ENCODE measurements at places on chromosomes 3 and 15. TPM values are rescaled to one million over a fixed set of nuclear protein-coding genes. Genes with fewer than 3 reads are reported as not detected.

DNA sequence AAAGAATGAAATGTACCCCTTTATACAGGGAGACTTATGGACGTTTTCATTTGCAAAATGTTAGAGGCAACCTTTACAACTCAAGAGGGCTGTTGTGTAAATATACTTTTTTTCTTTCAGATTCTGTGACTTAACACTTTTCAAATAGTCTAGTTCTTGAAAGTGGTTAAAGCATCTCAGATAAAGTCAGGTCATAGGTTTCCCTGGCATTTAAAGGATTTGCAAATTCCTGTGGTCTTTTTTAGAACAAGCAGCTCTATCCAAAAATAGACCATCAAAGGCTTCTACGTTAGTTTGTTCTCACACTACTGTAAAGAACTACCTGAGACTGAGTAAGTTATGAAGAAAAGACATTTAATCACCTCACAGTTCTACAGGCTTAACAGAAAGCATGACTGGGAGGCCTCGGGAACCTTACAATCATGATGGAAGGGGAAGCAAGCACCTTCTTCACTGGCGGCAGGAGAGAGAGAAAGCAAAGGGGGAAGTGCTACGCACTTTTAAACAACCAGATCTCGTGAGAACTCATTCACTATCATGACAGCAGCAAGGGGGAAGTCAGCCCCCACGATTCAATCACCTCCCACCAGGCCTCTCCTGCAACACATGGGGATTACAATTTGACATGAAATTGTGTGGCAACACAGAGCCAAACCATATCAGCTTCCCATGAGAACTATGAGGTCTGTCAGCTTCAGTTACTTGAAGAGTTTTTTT, 23.3 kb upstream of the GABRR3 start:
- no peak for DNase-seq

- no peak for DNase-seq
These were observed 224.4 kb downstream of the ROBO1 start for GRCh38 chr3:79543218-79543982.

DNA sequence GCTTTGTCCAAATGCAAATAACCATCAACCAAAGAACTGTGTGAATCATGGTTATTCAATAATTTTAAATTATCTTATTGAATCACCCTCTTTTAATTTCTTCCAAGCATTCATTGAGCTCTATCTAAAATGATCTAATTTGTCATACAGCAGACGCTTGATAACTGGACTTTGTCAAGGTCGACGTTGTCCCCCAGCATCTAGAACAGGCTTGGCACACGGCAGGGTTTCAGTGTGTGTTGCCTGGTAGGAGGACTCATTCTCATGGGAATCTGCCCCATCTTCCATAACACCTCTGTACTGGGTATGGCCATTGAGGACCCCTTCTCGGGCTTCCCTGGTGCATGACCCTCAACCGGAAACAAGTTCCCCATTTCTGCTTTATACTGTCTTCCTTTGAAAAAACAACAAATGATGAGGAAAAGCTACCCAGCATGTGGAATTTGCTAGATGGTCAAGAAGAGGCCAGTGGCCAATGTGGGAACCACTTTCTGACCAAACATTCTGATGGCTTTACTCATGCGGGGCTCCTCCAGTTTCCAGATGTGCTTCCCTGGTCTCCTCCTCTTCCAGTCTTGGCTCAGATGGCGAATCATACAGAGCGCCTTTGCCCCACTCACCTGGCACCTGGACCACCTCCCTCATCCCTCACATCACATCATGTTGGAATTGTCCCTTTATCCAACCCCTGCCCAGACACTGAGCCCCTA, 41.7 kb upstream of the SEC22A start:
- DNase-seq, result no peak

REC114 gene
- not detected for total RNA-seq

DNA sequence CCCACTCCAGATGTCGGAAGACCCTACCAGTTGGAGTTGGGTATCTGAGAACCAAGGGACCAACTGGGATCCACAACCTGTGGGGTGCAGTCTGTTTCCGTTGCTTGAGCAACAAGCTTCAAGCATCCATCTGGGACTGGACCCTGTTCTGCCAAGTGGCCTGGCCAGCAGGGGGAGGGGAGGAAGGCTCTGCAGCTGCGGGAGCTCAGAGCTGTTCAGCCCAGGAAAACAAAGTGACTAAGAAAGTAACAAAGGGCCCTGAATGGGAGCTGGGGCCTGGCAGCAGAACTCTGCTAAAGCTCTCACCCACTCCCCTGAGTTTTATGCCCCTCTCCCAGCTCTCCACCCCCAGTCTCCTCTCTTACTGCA, 2.7 kb downstream of the TYRO3 start:
- DNase-seq, result peak; percentile 78

DNA sequence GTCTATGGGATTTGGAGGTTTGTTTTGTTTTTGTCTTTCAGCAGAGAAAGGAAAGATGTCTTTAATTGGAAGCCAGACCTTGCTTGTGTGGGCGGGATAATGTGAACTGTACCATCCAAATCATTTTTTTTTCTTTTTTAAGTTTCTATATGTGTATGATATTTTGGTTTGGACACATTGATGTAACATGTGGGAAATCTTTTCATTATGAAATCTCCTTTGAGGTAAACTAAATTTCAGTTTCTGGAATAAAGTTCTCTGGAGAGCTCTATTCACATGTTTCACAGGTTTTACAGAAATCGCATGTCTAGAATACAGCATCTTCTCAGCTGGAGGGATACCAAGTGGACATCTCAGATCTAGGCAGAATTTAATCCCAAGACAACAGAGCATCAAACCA, 451.5 kb upstream of the MDFIC2 start:
- no peak for DNase-seq

MOBP gene
- total RNA-seq, result 0.73 TPM

DNA sequence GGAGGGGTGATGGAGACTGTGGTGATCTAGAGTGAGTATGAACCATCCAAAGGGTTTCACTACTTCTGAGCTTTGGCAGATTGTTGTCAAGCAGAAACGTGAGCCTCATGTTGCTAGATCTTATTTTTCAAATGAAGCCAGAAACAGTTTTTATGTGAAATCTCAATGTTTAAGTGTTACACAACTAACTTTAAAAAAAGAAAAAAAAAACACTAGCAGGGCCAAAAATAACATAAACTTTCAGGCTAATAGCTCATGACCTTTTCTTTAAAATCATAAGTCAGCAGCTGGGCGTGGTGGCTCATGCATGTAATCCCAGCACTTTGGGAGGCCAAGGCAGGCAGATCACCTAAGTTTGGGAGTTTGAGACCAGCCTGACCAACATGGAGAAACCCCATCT, 2.1 kb upstream of the HTR3D start:
- DNase-seq, result no peak

DNA sequence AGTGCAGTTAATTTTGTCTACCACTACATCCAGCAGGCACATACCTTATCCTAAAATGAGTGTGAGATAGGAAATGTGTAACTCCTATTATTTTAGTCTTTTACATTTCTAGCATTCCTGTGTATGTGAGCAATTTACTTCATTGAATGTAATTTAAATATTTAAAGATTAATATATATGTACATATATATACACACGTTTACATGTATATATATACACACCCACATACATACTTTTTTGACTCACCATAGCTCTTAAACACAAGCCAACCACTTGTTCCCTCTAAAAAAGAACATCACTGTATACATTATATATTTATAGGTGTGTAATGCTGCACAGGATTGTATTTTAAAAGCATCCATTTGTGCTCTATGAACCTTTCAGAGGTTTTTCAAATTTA, 425.6 kb upstream of the NECTIN3 start:
- DNase-seq, result no peak

TGM4 gene
- total RNA-seq, result not detected

- DNase-seq, result no peak
These were observed 239.1 kb downstream of the ISL2 start for GRCh38 chr15:76575679-76576078.

ITPKA gene
- total RNA-seq, result 2.5 TPM

DNA sequence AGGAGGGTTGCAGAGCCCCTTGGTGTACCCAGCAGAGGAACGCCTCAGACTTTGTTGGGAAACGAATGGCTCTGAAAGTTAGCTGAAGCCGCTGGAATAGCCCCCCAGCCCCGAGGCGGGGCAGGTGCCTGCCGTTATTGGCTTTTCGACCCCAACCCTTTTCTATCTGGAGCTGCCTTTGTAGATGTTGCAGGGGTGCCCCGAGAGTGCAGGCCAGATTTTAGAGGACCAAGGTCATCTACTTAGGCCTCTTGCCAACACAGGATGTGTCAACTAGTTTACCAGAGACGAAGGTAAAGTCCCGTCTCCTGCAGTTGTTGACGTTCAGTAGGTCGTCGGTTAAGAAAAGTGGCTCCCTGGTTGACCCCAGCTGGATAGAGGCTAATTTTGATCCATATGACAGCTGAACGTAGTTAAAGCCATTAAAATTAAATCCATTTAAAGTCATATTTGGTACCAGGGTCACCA, 579 bp upstream of the UBE3A start:
- peak; percentile 29 for DNase-seq

DNA sequence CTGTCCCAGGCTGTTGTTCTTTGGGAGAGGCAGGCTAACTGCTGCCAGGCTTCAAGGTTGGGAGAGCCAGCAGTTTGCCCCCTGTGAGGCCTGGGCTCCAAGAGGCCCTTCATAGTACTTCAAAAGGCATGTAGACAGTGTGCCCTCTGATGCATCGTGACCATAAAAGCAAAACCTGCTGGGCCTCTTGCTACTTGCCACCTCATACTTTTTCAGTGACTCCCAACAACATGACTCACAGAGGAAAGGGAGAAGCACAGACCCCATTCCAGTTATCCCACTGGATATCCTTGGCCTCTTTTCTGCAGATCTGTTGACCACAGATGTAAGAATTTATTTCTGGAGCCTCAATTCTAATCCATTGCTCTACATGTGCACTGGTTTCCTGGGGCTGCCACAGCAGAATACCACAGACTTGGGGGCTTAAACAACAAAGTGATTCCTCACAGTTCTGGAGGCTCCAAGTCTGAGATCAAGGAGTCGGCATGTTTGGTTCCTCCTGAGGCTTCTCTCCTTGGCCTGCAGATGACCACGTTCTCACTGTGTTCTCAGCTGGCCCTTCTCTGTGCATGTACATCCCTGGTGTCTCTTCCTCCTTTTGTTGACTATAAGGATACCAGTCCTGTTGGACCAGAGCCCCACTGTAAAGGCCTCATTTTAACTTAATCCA, 8.9 kb upstream of the NSMCE3 start:
- DNase-seq, result no peak

WNT5A gene
- total RNA-seq, result 49.4 TPM

SERINC4 gene
- not detected for total RNA-seq

DNA sequence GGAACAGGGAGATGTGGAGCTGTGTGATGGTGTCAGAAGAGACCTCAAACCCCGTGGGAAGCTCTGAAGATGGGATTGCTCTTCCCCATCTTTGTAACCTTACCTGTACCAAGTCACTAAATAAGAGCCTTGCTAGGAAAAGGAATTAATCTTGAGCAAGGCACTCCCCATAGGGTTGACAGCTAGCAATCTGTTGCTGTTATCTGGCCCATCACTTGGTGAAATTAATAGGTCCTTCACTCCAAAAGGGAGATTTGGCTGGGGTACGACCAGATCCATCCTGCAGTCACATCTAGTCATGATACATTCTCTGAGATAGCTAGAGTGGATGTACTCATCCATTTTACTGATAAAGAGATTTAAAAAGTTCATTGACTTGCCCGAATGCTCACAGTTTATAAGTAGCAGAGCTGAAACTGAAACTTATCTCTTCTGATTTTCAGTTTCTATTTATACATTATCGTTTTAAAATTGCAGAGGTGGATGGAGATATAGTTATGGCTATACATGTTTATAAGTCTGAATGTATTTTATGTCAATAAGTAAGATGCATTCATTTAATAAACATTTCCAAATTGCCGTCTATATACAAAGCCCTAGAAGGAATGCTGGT, 299.1 kb upstream of the MCTP2 start:
- DNase-seq, result no peak

GRCh38 chr3:40572588-40572987, 47.8 kb downstream of the ZNF621 start:
- DNase-seq, result no peak

GRCh38 chr3:50454481-50455070, 48.9 kb downstream of the CACNA2D2 start:
- no peak for DNase-seq

GRCh38 chr3:147915057-147915456, 505.9 kb downstream of the ZIC1 start:
- DNase-seq, result no peak

SLC22A13 gene
- total RNA-seq, result 1.4 TPM

GHSR gene
- total RNA-seq, result not detected

GOLGA6D gene
- not detected for total RNA-seq

- no peak for DNase-seq
These were observed 121.4 kb downstream of the KLHL25 start for GRCh38 chr15:85673326-85673725.

Data from cerebellum (tissue), 4 donors.